ENCODE measurements at places on chromosomes 5 and 9.

DNA sequence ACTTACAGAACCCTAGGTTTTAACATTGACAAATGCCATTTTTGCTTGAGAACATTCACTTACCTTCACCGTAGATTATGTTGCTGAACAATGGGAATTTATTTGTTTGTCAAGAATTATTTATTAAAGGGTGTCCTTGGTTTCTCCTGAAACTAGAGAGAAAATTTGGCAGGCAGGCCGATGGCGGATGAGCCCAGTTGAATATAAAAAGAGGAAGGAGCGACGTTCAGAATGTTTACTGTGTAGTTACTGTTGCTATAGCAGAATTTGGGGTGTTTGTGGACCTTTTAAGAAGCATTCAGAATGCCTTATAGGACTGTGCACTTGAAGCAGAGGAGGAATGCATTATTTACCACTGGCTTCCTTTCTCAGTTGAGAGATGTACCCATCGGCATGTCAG is 268.2 kb downstream of the CDH10 start:
- no peak for DNase-seq

DNA sequence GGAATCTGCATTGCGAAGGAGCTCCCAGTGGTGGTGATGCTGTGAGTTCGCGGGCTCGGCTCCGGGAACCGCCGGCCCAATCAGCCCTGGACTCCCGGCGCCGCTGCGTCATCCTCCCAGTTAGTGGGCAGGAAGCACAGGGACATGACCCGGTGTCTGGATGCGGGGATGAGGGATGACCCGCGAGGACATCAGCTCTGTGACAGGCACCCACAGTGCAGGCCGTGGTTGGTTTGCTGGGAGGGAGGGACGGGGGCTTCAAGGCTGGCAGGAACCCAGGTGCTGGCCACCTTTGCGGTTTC is 996 bp downstream of the NXNL2 start:
- DNase-seq, result no peak

GRCh38 chr5:110070836-110071235 is 381.1 kb downstream of the MAN2A1 start:
- no peak for DNase-seq

DNA sequence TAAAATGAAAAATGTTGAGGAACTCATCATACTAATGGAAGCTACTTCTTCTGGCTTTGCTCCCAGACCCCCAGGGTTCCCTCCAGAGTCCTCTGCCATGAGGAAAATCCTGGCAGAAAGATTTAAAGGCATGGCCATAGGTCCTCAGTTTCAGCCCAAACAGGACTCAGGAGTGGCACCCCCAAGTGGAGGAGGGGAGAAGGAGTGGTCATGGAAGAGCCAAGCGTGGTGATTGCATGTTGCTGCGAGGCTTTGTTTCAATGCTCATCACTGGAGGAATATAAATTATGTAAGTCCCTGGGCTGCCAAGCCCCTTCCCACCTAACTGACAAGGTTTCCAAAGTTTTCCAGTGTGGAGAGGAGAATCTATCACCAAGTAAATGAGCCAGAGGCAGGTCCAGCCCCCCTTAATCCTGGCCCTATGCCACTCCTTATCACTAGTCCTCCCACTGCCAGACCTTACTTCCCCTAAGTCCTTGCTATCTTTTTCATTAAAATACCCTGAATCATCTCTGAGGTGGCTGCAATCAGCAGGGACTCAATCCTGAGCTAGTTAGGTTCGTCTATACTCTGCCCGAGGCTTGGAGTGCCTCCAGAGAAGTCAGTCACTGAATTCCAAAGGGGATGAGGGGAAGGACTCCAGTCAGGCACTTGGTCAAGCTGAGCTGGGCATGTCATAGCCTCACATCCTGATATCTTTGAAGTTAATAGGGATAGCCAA is 70.7 kb upstream of the TAF1L start:
- DNase-seq, result no peak

- DNase-seq, result no peak
Observed at GRCh38 chr5:72468606-72469005, 38.6 kb downstream of the ZNF366 start.

- DNase-seq, result no peak
Observed at GRCh38 chr5:105057001-105057436, 1494.4 kb upstream of the NUDT12 start.

DNA sequence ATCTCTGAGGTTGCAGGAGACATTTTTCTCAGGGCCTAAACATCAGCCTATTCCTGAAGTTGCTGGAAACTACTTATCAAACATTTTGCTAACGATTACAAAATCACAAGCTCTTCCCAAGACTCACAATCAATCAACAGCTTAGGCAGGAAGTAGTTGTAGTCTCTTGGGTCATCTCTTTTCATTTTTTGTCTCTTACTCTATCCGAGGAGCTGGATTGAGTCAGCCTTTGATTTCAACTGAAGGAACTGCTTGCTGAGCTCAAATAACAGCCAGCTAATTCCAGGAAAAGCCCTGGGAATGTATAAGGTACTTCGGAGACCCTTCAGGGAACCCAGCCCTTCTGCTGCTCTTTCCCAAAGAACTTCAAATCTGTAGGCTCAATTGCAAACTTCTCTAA is 398.9 kb downstream of the PLK2 start:
- DNase-seq, result no peak

- peak; percentile 48 for DNase-seq
Observed at GRCh38 chr5:76180814-76181805, 97.9 kb downstream of the SV2C start.

- peak; percentile 73 for DNase-seq
Observed at GRCh38 chr5:128498844-128499455, 39.1 kb downstream of the FBN2 start.

DNA sequence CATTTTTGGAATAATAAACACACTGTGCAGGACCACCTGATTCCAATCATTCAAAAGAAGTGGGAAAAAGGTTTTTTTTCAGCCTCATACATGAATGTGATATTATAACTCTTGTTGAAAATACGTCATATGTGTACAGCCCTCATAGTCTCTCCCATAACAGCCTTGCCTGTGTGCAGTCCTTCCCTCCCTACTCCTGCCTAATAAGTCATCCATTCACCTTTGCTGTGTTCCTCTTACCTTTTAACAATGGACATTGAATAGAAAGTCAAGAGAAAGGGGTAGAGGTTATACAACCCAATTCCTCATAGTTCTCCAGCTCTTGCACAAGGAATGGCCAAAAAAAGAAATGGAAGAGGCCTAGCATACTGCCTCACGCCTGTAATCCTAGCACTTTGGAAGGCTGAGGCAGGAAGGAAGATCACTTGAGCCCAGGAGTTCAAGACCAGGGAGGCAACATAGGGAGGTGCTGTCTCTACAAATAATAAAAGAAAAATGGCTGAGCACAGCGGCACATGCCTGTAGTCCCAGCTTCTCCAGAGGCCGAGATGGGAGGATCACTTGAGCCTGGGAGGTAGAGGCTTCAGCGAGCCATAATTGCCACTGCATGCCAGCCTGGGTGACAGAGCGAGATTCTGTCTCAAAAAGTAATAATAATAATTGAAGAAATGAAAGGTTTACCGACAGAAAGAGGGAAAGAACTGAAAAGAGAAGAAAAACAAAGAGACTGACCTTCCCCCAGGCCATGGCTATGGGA is 356.1 kb upstream of the KIF2A start:
- no peak for DNase-seq

- no peak for DNase-seq
Observed at GRCh38 chr5:122151640-122152039, 22.3 kb downstream of the ZNF474 start.

DNA sequence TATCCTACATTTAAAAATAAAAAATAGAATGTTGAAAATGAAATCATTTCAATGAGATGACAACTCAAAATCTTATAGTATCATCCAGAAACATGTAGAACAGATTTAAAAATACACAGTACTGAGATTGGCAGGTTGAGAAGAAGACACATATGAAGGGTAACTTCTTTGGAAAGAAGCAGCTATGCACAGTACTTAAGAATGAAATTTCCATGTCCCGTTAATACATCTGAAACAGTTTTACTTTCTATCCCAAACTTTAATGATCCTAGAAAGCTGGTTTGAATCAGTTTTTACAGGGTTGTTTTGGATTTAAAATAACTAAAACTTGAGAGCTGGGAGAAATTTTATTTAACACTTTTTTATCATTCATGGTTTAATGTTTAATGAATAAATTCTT is 36.0 kb upstream of the ARRDC3 start:
- DNase-seq, result no peak

- peak; percentile 87 for DNase-seq
Observed at GRCh38 chr5:152349683-152350526, 55.2 kb downstream of the NMUR2 start.

- peak; percentile 40 for DNase-seq
Observed at GRCh38 chr5:159094745-159095144, 5.0 kb downstream of the EBF1 start.

DNA sequence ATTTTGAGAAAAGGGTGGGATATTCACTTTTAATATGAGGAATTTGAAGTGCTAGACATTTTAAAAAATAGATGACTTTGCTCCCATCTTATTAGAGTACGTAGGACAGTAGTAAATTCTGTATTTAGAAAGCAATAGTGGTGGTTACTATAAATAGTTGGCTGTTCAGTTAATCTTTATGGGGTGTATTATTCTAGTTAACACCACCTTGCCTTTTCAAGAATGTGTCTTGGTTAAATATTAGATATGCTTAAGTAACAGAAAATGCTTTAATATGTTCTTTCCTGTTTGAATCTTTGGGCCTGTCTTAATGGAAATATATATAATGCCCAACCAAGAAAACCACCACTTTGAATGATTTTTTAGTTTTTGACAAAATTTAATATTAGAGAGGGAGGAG is 608.7 kb upstream of the FAM174A start:
- no peak for DNase-seq

DNA sequence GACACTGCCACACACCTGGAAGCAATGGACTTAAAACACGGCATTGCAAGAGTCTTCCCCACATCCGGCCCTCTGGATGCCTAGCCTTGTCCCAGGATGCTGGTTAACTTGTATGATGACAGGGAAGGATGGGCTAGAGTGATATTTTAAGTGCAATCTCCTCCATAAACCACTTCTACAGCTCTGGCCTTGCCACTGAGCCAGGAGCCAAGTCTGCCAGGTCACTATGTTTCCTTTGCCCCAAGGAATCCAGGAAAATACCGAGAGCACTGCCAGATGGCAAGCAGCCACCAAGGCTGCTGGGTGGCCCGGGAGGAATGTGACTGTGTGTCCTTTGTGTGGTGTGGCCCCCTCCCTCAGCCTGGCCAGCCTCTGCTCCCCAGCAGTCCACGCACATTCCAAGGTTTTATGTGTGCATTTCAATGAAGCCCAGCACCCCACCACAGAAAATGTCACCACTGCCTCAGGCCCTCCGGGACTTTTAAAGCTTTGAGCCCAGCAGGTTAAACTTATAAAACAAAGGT is 106.0 kb downstream of the FRMD3 start:
- no peak for DNase-seq

DNA sequence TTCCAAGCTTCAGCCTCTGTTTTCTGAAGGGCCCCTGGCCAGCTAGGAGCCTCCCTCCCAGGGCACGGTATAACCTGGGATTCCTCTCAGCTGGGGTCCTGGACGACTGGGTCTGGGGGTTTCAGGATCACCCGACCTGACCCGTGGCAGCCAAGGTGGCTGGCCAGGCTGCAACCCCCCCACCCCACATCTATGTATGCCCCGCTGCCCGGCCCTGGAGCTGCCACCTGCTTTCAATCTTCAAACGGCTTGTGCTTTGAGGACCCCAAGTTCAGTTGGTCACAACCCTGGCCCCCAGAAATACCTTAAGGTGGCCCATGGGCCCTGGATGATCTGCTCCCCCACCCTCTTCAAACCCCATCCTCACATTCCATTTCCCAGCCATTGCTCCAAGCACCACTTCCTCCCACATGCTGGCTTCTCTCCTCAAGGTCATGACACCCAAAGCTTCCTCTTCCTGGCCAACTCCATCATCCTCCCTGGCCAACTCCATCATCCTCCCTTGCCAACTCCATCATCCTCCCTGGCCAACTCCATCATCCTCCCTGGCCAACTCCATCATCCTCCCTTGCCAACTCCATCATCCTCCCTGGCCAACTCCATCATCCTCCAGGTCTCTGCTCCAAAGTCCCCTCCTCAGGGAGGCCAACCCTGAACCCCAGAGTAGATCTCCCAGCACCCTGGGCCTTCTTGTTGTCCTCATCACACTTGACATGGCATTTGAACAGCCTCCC is 17.2 kb upstream of the TTLL11 start:
- no peak for DNase-seq

GRCh38 chr9:96080364-96080763 is 204.9 kb downstream of the ERCC6L2 start:
- DNase-seq, result no peak

Measured in DMS53 (cell line).